ENCODE measurements at places on chromosomes 12 and 14. TPM values are rescaled to one million over a fixed set of nuclear protein-coding genes. Genes with fewer than 3 reads are reported as not detected.

Gene KCNC2
- not detected for total RNA-seq

Gene B3GNT4
- total RNA-seq = not detected

Gene TROAP
- 6.2 TPM for total RNA-seq

Gene AP4S1
- total RNA-seq = 8.7 TPM

Gene TDRD9
- total RNA-seq = not detected

DNA sequence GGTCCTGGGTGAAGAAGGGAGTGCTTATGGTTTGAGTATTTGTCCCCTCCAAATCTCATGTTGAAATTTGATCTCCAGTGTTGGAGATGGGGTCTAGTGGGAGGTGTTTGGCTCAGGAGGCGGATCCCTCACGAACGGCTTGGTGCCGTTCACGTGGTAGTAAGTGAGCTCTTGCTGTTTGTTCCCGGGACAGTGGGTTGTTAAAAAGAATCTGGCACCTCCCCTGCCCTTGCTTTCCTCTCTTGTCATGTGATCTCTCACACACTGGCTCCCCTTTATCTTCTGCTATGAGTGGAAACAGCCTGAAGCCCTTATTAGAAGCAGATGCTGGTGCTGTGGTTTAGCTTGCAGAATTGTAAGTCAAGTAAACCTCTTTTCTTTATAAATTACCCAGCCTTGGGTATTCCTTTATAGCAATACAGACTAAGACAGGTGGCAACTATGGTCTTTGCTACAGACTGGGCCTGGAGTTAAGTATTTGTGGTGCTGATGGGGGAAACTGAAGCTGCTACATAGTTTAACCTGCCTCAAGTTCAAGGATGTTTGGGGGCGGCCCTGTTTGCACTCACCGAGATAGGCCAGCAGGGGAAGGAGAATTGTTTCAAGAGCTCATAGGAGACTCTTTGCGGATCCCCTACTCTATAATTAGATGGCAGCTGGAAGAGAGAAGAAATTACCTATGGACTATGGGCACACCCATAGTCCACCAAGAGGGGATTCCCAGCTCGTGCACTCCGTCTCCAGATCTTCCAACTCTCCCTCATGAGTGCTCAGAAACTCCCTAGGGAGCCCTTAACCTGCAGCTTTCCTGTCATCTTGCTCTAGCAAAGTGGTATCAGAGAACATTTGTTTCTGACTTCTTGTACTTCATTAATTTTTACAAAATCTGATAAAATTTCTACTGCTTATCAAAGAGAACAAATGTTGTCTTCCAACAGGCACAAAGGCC is 164.6 kb downstream of the SLC15A5 start:
- H3K4me1 ChIP-seq = no peaks in the 10 kb centered on the region
- no peaks in the 10 kb centered on the region for H3K36me3 ChIP-seq
- H3K27ac ChIP-seq = no peak overlapping the region

GRCh38 chr12:29782285-29782870 is 1.4 kb downstream of the TMTC1 start:
- no peaks in the 10 kb centered on the region for H3K36me3 ChIP-seq
- peak overlapping the region; percentile 88 for H3K4me3 ChIP-seq
- peak; percentile 89 for DNase-seq
- no peaks in the 10 kb centered on the region for H3K4me1 ChIP-seq

DNA sequence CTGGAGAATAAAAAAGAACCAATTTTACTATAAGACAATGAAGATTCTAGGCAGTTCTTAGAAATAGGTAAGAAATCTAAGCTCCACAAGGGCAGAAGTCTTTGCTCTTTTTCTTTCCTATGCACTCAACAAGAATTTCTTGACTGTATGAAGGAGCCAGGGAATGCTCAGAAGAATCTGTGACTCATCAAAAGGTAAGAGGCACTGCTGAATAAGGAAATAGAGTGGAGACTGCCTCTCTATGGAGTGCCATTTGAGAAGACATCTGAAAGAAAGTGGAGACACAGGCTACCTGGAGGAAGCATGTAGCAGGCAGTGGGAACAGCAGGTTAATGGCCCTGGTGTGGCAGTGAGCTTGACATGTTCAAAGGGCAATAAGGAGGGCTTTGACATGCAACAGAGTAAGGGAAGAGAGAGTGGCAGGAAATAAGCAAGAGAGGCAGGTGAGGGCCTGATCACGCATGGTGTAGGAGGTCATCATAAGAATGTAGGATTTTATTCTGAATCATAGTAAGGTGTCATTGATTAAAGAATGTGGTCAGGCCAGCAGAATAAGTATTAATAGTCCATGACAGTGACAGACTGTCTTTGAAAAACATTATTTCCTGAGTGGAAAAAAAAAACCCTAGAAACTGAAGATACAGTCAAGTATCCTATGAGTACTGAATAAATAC is 446.7 kb upstream of the GARIN6 start:
- no peaks in the 10 kb centered on the region for H3K27me3 ChIP-seq
- no peaks in the 10 kb centered on the region for H3K4me1 ChIP-seq
- H3K36me3 ChIP-seq = no peaks in the 10 kb centered on the region
- H3K27ac ChIP-seq = no peak overlapping the region
- H3K4me3 ChIP-seq = no peak overlapping the region
- DNase-seq = no peak

DNA sequence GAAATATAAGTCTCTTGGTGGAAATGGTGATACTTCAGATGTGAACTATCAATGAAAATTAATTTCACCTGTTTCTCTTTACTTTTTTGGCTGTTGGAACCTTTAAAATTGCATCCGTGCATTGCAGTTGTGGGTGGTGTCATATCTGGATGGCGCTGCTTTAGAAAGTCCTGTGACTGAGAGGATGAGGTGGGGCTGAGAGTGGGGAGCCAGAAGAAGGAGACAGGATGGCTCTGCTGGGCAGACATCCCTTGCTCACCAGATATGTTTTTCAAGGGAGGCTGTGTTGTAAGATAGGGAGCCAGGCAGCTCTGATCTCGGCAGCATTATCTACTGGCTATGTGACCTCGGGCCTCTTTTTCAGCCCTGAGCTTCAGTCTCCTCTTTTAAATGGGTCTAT is 12.7 kb downstream of the ASB2 start:
- H3K27me3 ChIP-seq = no peaks in the 10 kb centered on the region
- DNase-seq = no peak
- H3K4me3 ChIP-seq = no peak overlapping the region
- H3K4me1 ChIP-seq = peaks cover 23% of the 10 kb centered on the region

DNA sequence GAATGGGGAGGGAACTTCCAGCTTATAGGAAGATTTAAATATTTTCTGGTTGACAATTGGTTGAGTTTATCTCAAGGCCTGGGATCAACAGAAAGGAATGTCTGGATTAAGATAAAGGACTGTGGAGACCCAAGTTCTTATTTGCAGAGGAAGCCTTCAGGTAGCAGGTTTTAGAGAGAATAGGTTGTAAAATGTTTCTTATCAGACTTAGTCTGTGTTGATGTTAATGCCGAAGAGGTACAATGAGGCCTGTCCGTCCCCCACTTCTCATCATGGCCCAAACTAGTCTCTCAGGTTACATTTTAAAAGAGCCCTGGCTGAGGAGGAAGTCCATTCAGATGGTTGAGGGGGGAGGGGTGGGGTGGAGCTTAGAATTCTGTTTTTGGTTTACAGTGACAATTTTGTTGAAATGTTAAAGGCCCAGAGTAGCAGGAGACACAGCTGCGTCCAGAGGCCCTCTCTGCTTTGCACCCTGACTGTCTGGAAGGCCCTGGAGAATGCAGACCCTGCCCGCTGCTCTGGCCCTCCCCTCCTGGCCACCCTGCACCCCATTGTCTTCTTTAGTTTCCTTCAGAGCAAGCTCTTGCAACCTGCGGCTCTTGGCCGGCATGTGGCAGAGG is 672.5 kb upstream of the TMEM132C start:
- no peak for DNase-seq
- no peak overlapping the region for H3K4me3 ChIP-seq
- no peak overlapping the region for H3K27ac ChIP-seq
- no peaks in the 10 kb centered on the region for H3K36me3 ChIP-seq
- no peaks in the 10 kb centered on the region for H3K4me1 ChIP-seq

DNA sequence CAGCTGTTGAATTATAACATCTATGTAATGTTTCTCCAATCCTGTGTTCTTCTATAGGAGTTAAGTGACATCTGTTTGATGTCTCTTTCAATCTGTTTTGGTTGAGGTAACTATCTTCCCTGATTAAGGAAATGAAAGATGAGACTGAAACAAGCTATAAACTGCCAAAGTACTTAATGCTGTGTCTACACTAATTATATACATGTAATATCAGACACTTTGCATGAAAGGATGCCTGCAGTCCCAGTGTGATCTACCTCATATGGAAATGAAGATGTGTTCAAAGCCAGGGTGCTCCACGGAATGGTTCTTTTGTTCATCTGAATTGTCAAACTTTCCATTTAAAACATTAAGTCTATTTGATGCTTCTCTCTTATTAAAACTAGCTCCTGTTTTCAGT is 958.3 kb downstream of the GALC start:
- no peaks in the 10 kb centered on the region for H3K27me3 ChIP-seq
- H3K4me1 ChIP-seq = no peaks in the 10 kb centered on the region
- H3K27ac ChIP-seq = no peak overlapping the region
- no peaks in the 10 kb centered on the region for H3K36me3 ChIP-seq
- H3K4me3 ChIP-seq = no peak overlapping the region

DNA sequence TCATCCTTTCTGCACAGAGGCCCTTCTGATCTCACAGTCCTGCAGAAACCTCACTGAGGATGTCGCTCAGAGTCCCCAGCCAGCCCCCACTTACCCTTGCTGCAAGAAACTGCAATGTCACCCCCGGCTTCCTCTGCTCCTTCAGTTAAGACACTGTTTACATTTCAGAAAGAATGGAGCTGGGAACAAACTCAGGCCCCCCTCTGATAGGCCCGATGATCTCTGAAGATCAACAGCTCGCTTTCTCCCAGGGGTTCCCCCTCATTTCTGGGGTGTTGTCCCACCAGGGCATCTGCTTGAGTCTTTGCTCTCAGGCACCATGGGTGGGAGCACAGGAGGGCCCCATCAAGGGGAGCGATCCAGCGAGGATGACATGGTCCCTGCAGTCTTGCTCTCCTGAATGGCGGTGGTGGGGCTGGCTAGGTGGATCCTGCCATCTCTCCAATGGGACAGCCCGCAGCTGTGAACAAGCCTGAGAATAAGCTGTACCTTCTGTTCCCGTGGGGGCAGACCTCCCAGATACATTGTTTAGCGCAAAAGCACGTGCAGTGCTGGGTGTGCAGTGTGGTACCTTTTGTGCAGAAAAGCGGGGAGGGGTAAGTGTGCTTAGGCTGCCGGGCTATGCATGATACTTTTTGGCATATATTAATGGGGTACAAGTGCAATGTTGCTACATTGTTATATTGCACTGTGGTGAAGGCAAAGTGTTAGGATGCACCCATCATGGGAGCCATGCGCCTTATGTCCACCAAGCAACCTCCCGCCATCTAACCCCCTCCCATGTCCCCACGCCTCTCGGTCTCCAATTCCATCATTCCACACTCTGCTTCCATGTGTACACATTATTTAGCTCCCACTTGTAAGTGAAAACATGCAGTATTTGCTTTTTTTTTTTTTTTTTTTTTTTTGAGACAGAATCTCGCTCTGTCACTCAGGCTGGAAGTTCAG is 6.7 kb upstream of the NCOR2 start:
- no peak overlapping the region for H3K4me3 ChIP-seq
- H3K36me3 ChIP-seq = no peaks in the 10 kb centered on the region
- no peak overlapping the region for H3K27ac ChIP-seq
- DNase-seq = no peak
- H3K27me3 ChIP-seq = no peaks in the 10 kb centered on the region
- H3K4me1 ChIP-seq = no peaks in the 10 kb centered on the region

- no peak overlapping the region for H3K27ac ChIP-seq
- H3K4me3 ChIP-seq = no peak overlapping the region
- no peaks in the 10 kb centered on the region for H3K36me3 ChIP-seq
- no peak for DNase-seq
Observed at GRCh38 chr14:80957613-80958012, 2.2 kb downstream of the TSHR start.

DNA sequence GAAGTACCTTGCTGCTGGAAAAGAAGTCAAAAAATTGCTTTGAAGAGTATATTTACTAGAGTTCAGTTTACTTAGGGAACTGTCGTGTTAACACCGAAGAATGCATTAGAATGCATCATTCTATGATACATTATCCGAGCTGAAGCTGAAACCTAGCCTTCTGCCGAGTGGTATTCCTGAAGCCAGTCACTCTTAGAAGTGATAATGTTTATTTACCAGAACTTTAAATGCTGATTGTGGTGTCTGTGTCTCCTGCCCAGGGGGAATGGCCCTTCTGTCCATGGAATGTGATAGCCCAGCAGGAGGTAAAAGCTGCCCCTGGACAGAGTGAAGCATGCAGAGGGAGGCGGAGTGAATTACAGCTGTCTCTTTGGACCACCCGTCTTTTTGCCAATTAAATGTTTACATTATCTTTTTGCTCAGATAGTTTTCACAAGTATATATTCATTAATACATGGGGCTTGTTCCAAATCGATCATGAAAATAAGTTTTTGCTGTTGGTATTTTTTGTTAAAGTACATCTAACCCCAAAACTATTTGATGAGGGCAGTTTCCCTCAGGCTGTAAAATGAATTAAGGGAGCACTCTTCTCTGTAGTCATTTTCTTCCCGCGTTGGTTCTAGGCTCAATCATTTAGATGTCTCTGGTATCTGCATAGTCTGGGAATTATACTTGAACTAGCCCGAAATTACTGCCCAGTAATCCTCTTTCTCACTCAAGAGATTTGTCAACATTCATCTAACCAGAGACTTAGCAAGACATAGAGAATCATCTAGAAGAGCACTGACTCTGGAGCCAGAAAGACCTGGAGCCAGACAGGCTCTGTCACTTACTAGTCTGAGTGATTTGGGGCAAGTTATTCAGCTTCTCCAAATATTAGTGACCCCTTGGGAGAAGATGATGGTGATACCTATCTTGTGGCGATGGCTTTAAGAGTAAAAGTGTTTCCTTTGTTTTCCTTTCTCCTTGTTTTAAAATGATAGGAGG is 147.6 kb downstream of the CRADD start:
- peak overlapping the region; percentile 62 for H3K27ac ChIP-seq
- no peaks in the 10 kb centered on the region for H3K36me3 ChIP-seq
- peak; percentile 64 for DNase-seq
- H3K27me3 ChIP-seq = no peaks in the 10 kb centered on the region
- H3K4me3 ChIP-seq = peak overlapping the region; percentile 23
- H3K4me1 ChIP-seq = peaks cover 44% of the 10 kb centered on the region

DNA sequence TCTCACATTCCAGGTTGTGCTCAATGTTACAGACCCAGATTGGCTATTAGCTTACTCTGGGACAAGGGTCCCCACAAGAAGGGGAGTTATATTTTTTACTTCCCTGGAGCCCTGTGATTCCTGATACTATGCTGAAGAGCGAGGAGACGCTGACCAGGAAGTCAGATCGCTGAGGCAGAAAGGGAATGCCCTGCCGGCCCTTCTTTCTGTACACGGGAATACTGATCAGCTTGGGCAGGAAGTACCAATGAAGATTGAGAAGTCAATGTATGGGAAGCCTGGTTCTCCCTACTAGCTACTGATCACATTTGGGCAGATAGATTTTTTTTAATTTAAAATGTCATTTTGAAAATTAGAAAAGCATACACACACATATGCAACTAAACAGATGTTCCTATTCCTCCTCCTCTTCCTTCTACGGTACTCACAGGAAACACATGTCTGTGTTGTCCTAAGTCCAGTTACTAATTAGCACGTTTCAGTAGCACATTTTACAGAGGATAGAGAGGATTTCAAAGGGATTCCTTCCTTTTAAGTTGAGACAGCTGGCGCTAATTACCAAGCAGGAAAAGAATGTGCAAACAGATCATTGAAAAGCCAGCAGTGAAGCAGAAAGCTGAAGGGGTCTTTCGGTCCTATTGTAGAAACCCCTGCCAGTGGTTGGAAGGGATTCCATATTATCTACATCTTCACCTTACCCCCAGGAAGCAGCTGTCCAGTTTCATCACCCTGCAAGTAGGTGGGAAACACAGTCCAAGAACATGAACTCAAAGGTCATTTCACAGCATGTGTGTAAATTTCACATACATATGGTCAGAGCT is 292.4 kb downstream of the DUSP6 start:
- H3K4me1 ChIP-seq = peaks cover 27% of the 10 kb centered on the region
- H3K36me3 ChIP-seq = no peaks in the 10 kb centered on the region
- no peak overlapping the region for H3K27ac ChIP-seq
- H3K4me3 ChIP-seq = no peak overlapping the region
